GM12878 (cell line): ENCODE measurements at places on chromosomes 2 and 18.

DNA sequence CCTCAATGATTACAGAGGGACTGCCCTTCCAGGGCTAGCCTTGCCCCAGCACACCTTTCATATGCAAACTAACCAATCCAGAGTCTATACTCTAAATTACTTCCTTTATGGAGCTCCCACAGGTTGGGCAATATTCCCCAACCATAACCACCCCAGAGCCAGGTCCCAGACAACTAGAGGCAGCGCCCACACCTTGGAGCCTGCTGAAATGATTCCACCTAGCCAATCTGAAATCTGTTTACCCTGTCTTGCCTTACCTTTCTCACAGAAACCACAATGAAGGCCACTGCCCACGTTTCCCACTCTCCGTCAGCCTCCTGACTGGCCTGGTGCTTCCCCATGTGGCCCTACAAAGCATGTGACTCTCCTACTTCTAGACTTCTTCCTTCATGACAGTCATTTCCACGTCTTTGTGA, 62.0 kb downstream of the REEP1 start:
- peak; percentile 32 for DNase-seq

GRCh38 chr2:8252997-8253694, 428.7 kb upstream of the ID2 start:
- DNase-seq, result peak; percentile 48

GRCh38 chr2:221410487-221410886, 161.6 kb downstream of the EPHA4 start:
- no peak for DNase-seq

GRCh38 chr2:142220239-142220638, 89.4 kb upstream of the LRP1B start:
- no peak for DNase-seq

- DNase-seq, result no peak
These were observed 70.2 kb upstream of the MGAT5 start for GRCh38 chr2:134183679-134184078.

GRCh38 chr18:25658476-25658875, 306.5 kb upstream of the ZNF521 start:
- no peak for DNase-seq

- DNase-seq, result no peak
These were observed 86.3 kb downstream of the MAIP1 start for GRCh38 chr2:200041639-200042038.

- no peak for DNase-seq
These were observed 165.2 kb downstream of the DYSF start for GRCh38 chr2:71618327-71619113.

GRCh38 chr2:46771309-46771708, 144.3 kb downstream of the MCFD2 start:
- no peak for DNase-seq

GRCh38 chr2:191202209-191202721, 42.9 kb upstream of the MYO1B start:
- no peak for DNase-seq

DNA sequence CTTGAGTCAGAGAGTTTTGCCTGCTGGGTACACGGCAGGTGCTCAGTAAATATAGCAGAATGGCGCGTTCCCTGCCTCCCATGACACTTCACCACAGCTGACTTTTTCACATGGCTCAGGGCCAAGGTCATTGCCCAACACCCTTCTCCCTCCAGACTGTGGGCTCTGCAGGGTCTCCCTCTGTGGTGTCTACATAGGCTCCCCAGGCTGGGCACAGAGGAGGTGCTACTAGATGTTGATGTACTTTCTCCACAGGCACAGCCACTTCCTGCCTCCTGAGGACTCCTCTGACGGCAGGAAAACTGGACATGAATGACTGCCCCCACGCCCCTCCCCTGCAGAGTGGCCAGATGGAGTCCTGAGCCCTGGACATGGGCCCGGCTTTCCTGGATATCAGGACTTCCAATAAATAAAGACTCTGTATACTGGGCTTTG, 4.2 kb downstream of the CHCHD5 start:
- DNase-seq, result no peak

DNA sequence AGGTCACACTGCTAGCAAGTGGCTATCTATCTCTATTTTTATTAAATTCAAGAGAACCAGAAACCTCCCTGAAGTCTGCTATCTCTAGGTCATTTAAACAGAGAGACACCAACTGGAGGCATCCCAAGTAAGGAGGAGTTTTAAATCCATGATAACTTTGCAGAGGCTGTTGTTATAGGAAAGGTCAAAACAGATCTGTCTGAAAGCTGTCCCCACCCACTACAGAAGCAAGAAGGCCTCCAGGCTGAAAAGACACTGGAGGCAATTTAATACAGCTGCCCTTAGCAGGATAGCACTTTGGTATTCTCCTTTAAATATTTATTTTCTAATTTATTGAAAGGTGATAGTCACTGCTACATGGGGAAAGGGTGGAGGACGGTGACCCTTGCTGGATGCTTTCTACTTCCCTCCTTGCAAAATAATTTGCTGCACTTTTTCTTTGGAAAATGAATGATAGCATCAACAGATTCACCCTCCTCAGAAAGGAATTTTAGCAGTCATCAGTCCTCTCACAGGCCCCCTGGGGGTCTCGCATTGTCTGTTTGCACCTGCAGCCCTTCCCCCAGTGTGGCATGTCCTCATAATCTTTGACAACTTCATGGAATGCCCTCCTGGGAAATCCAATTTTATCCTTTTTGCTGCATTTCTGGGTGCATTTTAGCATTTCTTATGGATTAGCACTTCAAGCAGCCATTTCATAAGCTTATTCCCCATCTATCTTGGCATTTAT, 429.5 kb upstream of the TNP1 start:
- no peak for DNase-seq

DNA sequence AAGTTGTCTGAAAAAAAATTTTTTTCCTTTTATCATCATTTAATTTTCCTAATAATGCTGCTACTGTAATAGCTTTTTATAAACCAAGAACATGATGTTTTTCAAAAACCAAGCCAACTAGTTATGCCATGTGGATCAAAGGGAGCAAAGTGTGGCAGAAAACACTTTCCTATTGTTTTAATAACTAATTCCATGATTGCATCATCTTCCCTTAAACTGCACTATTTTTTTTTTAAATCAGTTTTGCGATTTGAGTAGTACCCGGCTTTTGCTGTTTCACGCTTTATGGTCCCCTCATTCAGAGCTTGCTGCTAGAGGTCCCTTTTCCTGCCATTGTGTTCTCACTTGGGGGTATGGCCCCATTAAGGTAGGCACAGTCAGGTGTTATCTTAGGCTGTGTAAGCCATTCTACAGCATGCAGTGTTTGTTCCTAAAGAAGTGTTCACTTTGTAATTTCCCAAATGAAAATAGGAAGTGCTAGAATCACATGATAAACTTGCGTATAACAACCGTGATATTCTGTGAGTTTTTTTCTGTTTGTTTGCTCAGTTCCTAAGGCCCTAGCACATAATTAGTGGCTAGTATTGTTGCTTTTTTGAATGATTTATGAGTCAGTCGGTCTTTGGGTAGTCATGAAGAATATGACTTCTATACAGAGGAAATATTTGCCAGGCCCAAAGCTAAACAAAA, 225.8 kb downstream of the PTGR3 start:
- no peak for DNase-seq

DNA sequence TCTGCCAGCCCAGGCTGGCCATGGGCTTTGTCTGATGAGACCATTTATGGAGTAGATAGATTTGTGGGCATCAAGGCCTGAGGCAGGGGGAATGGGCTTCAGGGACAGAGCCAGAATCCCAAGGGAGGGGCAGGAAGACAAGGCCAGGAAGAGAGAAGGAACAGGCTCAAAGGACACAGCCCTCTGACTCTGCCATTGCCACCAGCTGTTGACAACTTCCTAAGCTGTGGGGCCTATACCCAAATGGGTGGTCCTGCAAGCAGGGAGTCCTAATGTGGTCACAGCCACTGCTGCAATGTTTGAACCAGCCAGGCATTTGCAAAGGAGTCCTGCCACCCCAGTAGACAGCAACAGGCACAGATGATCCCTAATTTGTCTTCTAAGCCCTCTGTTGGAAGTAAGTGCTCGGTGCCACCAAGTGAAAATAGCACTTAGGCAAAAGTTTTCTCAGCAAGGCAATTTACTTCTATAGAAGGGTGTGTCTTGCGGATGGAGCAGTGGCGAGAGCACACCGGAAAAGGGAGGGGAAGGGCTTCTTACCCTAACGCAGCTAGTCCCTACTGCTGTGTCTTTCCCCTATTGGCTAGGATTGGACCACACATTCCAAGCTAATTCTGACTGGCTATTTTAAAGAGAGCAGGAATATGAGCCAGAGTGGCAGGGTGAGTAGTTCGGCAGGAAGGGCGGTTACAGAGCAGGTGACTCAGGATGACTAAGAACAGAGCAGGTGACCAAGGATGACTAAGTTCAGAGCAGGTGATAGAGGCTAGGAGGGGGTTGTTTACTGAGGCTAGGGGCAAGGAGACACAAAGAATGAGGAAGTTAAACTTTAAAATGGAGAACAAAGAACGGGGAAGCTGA, 47.2 kb downstream of the C1QL2 start:
- DNase-seq, result no peak

- no peak for DNase-seq
These were observed 197.6 kb upstream of the CHST9 start for GRCh38 chr18:27382567-27383216.

DNA sequence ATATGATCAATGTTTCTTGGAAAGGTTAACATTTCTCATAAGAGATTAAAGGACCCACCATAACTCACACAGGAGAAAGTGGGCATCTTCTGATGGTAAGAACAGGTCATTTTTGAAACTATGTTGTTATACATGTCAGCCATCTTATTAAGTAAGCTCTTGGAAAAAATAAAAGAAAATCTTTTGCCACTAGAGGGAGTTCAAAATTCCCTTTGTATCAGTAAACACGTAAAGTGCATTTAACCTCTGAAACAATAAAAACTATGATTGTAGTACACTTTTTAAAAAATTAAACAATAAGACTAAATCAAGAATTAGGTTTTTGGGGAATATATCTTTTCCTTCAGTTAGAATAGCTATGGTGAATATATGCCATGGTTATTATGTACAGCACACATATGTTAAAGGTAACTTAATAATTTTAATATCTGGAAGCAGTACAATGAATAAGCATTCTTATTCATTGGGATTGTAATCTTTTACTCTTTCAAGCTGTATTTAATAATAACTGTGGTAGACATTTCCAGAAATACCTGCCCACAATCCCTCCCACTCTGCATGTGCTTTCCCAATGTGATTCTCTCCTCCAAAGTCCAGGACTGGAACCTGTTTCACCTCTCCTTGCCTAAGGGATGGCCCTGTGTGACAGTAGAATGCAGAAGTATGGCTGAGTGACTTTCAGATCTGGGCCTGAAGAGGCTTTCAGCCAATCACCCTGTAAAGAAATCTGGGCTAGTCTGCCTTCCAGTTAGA, 64.2 kb downstream of the RBMS1 start:
- no peak for DNase-seq

- no peak for DNase-seq
These were observed 70.7 kb downstream of the TFCP2L1 start for GRCh38 chr2:121214296-121214695.

- no peak for DNase-seq
These were observed 196.1 kb upstream of the OSR1 start for GRCh38 chr2:19554520-19554919.

DNA sequence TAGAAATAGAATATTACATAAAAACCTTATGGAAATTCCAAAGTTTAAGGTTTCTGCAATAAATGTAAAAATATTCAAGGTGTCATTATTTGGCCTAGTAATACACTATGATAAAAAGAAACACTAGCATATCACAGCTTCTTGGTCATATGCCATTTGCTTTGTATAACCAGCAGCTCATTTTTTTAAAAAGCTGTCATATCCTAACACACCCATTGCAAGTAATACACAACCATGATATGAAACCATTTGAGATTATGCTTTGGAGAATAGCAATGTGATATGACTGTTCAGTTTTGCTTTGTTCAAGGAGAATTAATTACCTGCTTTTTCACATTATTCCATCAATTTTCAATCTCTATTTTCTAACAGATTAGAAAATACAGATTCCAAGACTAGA, 149.0 kb downstream of the IKZF2 start:
- DNase-seq, result no peak

DNA sequence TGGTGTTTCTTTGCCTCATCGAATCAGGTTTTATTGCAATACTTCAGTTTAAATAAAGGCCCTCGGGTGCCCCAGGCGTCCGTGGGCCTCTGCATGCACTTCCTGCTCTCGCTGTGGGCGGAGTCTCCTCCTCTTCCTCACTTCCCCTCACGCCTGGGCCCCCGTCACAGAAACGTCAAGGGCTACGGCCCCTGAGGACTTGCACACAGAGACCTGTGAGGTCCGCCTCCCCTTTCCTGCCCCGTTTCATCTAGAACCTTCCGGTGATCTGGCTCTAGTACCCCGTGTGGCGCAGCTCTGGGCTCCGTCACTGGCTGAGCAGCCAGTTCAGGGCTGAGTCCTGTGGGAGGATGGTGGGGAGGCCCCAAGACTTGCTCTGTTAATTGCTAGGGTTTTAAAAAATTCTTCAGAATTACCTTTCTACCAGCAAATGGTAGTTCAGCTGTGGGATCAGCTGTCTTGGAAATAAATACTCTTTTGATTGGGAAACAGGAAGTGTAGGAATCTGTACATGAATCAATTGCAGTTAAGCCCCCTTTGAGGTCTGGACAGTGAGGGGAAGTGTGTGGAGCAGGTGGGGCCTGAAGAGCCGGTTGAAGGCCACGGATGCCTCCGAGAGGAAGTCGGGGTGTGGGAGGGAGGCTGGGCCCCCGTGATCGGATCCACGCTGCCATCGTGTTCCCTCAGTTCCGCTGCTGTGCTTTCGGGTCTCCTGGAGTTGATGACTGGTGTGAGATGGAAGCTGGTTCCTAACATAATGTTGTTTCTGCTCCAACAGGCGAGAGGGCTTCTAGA, 10.2 kb downstream of the NFATC1 start:
- DNase-seq, result peak; percentile 45

DNA sequence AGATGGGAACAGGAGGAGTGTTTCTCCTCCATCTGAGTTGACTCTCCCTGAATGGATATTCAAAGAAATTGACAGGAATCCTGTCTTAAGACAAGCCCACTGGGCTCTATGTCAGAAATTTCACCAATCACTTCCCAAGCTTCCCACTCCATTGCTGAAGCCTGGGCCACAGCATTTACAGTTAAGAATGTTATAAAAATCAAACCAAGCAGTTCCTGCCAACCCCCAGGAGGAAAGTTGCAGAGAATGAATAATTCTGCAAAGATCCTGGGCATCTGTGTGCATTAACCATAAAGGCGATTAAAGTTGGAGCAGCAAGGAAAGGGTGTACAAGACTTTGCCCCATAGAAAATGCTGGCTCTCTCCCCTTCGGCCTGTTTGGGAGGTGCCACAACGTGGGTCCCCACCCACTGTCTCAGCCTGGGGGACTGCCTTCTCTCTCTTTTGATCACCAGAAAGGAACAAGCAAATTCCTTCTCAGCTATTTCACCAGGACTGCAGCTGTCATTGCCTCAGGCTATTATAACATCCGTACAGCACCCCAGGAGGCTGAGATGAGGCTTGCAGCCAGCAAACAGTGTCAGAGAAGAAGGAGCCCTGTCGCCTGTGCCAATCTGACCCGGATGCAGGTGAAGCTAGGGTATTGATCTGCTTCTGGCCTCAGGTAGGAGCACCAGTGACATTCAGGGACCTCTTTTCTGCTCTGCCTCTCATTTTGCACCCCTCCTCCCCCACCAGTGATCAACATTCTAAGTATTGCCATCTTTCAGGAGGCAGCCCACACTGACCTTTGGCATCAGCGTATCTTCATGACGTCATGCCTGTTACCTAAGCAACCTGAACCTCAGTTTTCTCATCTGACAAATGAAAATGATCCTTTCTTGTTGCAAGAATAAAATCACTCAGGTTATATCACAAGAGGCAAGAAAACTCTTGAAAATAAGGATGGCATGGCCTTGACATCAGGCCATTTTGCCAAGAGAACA, 219.0 kb downstream of the SH3BP4 start:
- no peak for DNase-seq

GRCh38 chr18:56067969-56068671, 480.1 kb upstream of the TCF4 start:
- no peak for DNase-seq

- DNase-seq, result no peak
These were observed 4.6 kb downstream of the DSC2 start for GRCh38 chr18:31097666-31098065.
